Stimulated activated naive CD4-positive, alpha-beta T cell treated with Interleukin-2 at 50 U/mL for 16 hours (primary cell): ENCODE measurements at places on chromosomes 2 and 18.

GRCh38 chr2:131105950-131106801 is 1.0 kb downstream of the PLEKHB2 start:
- peak; percentile 48 for DNase-seq

DNA sequence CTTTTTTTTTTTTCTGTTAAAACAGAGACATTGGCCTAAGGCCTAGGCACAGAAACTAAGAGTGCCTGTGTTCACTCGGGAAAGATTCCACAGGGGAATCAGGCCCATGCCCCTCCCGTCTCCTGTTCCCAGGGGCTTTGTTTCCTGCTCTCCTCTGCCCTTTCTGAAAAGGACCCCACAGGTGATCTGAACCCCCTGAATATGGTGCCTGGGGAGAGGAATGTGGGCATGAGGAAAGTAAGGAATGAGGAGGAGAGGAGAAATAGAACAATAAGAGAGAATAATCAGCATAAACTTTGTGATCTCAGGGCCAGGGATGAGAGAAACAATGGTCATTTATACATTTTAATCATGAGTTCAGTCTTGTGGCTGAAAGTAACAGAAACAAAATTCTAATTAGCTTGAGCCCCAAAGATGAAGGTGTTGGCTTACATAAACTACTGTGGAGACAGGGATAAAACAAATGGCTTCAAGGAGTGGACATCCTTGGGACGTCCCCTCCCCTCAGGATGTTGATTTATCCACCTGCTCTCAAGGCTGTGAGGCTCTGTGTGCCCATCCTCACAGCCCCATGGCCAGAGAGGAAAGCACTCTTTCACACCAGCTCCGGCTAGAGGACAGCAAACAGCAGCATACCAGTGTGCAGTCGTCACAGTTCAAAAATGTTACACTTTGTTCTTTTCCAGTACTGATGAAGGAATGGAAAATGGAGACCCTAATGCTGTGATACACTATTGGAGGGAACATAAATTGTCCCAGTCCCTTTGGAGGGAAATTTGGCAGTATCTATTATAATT is 46.4 kb upstream of the MRPL33 start:
- no peak for DNase-seq

DNA sequence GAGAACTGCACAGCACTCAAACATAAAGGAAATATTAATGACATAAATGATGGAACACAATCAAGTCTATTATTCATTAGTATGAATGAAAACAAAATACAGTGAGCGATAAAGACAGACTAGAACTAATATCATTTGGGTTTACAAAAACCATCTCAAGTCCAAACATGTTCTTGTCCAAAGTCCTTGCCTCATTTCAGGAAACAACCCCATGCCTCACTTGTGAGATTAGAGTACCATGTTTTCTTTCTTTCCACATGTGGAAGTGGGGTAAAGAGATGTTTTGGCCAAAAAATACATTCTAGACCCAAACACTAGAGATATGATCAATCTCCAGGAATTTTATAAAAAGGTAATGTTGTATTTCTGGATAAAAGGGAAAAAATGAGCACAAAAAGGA is 53.3 kb upstream of the NFE2L2 start:
- DNase-seq, result no peak

- DNase-seq, result no peak
Observed at GRCh38 chr2:129791712-129792111, 187.8 kb upstream of the RAB6C start.

- DNase-seq, result no peak
Observed at GRCh38 chr2:46356991-46357390, 59.8 kb downstream of the EPAS1 start.

DNA sequence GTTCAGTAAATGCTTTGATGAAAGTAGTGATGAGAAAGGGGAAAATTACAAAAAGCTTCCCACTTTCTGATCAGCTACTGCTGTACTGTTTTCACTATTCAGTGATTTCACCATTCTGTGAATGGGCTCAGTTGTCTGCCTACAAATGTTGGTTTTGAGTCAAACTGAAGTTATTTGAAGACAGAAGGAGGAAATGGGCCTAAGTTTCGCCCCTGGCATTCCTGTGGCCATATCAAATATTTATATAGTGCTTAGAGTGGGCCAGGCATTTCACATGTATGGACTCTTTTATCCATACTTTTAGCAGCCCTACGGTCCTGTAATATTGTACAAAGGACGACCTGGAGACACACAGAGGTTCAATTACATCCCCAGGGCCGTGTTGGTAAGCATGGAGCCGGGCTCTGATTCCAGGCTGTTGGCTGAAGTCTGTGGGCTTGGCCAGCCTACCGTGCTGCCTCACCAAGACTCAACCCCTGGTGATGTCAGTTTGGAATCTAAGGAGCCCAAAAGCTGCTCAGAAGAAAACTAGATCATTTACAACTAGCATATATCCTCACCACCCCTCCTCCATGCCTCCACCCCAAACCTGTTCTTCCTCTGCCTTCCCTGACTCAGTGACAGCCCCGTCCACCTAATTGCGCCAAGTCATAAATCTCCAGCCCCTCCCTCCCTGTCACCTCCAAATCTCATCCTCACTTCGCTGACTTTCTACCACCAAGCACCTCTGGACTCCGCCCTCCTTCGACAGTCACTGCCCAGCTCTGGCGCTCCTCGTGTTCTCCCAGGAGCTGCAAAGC is 10.1 kb upstream of the GRHL1 start:
- DNase-seq, result no peak

GRCh38 chr18:47898696-47899095 is 31.8 kb downstream of the SMAD2 start:
- DNase-seq, result no peak

- no peak for DNase-seq
Observed at GRCh38 chr2:200578778-200579177, 7.0 kb upstream of the AOX1 start.

DNA sequence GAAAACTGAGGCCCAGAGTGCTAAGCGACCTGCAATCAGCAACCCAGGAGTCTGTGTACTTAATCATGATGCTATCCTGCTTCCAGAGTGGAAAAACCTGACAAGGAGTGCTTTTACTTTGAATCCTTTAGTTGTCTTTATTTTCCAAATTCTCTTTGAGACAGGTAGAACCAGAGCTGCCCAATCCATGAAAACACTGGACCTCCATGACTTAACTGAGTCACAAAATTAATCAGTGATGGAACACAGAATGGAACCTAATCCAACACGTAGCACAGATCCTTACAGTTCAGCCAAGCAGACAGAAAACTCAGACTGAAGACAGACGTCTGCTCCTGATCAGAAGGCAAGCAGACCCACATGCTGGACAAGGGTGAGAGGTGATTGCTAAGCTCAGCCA is 175.6 kb downstream of the BCL11A start:
- no peak for DNase-seq

GRCh38 chr2:39871291-39871761 is 92.3 kb upstream of the THUMPD2 start:
- DNase-seq, result no peak
